ENCODE measurements at places on chromosomes 3 and 15.

GRCh38 chr3:186319945-186320344 is 42.1 kb downstream of the DGKG start:
- DNase-seq = no peak

GRCh38 chr3:25350725-25351114 is 77.3 kb upstream of the RARB start:
- DNase-seq = no peak

DNA sequence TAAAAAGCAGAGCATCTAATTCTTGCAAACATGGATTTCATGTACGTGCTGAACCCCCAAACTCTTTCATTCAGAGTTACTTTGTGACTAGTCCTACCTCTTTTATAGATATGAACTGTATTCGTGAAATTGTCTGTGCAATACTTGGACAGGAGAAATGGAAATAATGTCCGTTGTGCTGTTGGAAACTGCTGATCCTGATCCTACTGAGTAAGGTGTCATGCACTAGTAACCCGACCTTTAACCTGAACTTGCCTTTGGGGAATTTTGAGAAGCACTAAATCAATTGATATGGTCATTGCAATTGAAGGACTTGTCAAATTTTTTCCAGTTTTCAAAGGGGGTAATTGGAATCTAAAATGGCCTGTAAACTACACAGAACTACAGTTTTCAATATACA is 856.4 kb downstream of the ROBO1 start:
- DNase-seq = no peak

GRCh38 chr3:134366928-134367811 is 7.1 kb downstream of the AMOTL2 start:
- no peak for DNase-seq

DNA sequence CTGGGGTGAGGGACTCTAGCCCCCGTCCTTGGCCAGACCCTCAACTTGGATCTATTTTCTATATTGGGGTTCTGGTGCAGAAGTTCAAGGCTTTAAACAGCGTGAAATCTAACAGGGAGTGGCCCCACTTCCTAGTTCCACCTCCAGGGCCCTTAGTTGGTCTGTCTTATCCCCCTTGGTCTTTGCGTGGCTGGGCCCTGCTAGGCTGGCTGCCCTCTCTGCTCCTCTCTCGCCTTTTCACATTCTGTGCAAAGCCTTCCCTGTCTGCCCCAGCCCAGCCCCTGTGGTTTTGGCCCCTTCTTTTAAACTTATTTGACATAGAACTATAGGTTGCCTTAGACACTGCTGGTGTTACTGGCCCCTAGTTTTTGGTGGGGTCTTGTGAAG is 5.6 kb downstream of the PPCDC start:
- DNase-seq = no peak

DNA sequence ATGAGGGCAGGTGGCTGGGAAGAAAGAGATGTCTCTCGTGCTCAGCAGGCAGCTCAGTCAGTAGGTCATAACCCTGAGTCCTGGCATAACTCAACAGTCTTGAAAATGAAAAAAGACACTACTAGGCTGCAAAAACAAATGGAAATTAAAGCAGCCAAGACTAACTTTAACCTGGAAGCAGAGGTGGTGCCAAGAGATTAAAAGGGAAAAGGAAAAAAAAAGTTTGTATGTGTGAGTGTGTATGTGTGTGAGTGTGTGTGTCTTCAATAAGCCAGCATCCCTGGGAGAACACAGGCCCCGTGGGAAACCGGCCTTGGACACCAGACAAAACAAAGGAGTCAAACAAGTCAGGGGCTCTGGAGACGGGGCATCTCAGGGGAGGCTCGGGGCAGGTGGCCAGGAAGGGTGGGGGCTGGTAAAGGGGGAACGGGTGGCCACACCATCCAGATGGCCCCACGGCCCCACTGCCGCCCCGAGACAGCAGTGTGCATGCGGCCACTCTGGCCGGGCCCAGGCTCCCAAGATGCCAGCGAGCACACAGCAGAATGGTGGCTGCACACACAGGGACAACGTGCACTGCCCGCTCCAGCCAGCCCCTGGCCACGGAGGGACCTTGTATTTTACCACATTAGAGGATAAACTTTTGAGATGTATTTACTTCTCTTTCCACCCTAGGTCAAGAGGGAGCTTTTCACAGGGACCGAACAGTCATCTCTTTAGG is 23.8 kb downstream of the CYFIP1 start:
- DNase-seq = no peak

DNA sequence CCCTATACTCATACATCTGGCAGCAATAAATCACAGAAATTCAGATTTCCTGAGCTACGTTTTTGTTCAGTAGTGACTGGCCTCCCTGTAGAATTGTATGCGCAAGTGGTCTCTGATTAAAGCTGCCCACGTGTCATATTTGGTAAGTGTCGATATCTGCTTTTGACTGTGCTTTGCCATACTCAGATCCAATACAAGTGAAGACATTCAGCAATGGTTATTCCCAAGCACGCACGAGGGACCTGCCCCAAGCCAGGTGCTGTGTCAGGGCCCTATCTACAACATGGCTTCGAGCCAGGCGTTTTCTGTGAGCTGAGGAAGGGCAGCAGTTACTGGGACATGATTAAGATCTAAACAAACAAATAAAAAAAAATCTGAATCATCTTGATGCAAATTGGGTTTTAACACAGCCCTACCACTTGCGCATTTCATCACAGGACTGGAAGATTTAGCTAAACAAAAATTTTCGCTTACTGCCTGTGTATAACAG is 47.2 kb upstream of the ICE2 start:
- DNase-seq = no peak

- DNase-seq = no peak
These were observed 19.2 kb downstream of the CPA3 start for GRCh38 chr3:148884261-148884660.

DNA sequence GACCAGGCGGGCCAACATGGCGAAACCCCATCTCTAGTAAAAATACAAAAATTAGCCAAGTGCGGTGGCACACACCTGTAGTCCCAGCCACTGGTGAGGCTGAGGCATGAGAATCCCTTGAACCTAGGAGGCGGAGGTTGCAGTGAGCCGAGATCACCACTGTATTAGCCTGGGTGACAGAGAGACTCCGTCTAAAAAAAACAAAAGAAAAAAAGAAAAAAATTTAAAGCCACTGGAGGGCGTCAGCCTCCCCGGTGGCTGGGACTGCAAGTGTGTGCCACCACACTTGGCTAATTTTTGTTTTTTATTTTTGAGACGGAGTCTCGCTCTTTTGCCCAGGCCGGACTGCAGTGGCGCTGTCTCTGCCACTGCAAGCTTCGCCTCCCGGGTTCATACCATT is 7.9 kb downstream of the RTF1 start:
- no peak for DNase-seq

DNA sequence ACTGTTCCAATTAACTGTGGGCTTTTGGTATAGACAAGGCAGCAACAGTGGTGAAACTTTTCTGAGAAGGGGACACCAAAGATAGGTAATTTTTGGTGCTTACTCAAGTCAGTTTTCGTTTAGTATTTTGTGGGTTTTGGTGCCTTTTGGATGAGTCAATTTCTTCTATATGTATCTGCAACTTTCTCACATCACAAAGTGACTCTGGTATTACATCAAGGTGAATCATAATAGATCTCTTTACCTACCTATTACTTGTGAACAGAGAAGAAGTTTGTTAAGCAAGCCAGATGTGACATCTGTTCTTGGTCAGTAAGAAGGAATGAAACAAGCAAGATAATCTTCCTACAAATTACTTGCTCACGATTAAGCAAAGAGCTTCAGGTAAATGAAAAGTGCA is 732.4 kb upstream of the DPPA4 start:
- no peak for DNase-seq

DNA sequence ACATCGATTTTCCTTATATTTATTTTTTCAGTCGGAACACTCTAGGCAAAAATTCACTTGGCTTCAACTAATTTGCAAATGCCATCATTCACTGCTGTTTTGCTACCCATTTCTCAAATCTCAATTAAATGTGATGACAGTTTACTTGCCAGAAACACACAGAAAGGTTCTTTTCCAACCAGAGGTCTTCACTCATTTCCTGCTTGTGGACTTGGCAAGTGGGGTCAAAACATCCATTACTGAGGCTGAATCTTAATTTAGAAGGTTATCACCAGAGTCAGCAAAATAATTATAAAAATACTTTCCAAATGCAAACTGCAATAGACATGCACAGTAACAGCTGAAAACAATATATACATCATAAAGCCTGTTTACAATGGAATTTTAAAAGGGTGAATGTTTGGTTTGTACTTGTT is 625.4 kb upstream of the TBL1XR1 start:
- DNase-seq = no peak

- DNase-seq = no peak
These were observed 281.1 kb upstream of the GOLGA6L4 start for GRCh38 chr15:83954506-83954905.

DNA sequence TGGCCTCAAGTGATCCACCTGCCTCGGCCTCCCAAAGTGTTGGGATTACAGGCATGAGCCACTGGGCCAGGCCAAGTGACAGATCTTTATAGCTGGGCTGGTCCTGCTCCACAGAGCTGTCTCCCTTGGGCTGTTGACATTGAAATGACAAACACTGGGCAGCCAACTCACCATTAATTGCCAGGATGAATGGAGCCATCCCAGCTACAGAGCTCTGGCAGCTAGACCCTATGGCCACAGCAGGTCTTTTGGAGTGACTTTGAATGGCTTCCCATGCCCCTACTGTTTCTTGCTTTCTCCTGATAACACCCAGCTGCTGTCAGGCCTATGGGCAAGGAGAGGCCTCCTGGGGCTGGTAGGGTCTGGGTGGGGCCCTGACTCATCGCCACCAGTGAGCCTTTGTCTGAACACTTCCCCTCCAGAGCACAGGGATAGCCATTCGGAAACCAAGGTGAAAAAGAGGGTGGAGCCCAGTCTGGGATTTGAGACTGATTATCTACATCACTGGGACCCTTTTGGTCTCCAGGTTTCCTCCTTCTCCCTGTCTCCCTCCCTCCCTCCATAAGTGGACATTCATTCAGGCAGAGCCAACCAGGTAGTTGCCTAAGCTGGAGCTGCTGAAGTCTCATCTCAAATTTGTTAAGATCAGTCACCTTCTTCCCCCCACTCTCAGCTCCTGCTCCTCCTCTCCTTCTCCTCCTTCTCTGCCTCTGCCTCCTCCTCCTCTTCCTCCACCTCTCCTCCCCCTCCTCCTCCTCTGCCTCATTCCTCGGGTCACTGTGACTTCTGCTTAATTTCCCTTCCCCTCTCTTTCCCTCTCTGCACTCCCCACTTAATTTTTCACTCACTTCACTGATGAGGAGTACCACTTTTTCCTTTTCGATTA is 34.0 kb downstream of the BHLHE40 start:
- no peak for DNase-seq

- DNase-seq = no peak
These were observed 10.6 kb downstream of the FSTL1 start for GRCh38 chr3:120440001-120440703.

All from NCI-H510A (cell line).